ENCODE measurements at places on chromosomes 6 and 20.

DNA sequence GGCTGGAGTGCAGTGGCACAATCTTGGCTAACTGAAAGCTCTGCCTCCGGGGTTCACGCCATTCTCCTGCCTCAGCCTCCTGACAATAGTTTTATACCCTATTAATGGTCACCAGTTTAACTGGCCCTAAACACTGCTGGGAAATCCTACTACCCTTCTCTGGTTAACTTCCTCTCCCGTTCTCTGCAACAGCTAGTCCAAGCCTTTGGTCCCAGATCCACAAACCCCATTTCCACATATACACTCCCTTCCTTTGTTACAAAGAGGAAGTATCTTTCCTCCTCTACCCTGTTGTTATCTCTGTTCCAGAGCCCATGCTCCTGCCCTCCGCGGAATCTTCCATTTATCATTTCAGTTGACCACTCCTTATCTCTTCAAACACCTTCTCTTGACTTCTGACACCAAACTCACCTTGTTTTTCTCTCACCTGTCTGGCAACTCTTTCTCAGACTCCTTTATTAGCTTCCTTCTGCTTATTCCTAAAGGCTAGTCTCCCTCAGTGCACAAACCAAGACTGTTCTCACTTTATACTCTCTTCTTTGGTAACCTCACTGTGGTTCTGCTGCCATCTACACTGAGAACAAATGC, 25.0 kb upstream of the TBC1D22B start:
- DNase-seq: no peak

DNA sequence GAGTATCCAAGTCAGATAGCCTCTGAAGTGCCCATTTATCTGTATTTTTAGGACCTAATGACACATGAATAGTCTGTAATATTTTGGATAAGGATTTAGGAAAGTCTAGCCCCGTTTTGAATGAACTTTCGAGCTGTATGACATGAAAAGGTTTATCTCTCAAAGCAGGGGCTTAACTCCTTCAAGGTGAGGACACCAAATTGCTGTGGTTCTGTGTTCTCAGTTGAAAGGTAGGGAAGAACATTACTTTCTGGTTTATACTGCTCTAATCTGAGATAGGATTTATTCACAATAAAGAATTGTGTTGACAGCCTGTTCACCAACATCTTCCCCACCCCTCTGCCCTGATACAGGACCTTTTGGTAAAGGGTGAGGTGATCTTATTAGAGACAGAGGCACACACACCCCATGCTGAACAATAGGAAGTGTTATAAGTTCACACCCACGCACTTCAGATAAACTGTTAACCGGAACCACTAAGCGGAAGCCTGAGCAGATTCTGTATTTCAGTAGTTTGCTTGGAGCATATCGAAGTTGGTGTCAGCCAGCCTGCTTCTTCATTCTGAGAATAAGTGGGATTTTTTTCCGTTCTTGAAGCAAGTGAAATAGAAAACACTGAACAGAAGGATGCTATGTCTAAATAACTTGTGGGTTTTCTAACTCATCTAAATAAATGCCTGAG, 223.3 kb downstream of the TMEM242 start:
- DNase-seq: peak; percentile 73

GRCh38 chr6:15431762-15432483, 186.1 kb downstream of the JARID2 start:
- DNase-seq: no peak

DNA sequence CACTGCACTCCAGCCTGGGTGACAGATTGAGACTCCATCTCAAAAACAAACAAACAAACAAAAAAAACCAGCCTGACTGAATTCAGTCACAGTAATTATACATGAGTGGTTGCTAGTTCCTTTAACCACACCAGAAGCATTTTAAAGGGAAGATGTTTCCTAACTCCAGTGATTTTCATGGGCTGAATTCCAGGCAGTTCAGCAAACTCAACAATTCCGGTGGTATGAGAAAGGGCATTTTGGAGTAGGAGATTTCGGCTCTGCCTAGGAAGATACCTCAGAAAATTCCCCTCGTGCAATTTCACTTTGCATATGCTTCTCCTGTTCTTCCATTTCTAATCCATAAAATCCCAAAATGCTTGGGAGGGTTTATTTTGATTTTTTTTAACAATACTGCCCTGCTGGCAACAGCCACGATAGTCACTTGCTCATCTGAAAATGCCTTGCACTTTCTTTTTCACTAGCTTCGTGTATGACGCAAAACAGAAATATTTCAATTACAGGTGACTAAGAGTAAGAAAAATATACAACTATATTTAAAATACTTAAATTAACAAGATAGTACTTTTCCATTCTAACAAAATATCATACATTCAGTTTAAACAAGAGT, 48.3 kb upstream of the IPCEF1 start:
- no peak for DNase-seq

- no peak for DNase-seq
These were observed 10.1 kb downstream of the IL17F start for GRCh38 chr6:52233975-52234823.

- DNase-seq: no peak
These were observed 24.7 kb upstream of the ZFAND3 start for GRCh38 chr6:37794825-37795224.
